ENCODE measurements at places on chromosomes 1 and 21.

DNA sequence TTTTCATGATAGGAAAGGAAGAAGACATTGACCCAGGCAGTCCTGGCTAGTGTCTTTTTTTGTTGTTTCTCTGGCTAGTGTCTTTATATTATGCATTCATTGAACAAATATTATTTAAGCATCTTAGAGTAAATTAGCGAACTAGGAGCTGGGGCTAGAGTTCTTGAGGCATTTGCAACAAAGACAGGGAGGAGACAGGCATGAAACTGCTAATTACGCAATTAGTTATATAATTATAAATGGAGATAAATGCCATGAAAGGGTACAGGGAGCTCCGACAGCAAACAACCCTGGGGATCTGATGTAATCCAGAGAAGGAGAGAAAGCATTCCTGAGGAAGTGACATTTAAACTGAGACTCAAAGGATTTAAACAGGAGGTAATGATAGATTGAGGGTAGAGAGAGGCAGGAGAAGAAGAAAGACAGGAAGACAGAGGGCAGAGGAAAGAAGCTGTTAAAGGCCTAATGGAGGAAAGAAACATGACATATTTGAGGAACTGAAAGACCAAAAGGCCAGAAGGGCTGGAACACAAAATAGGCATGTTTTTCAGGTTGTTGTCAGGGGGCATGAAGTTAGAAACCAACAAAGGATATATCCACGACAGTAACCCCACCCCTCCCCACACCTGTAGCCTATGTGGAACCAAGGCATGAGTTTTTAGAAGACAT, 99.5 kb upstream of the GJB5 start:
- DNase-seq, result no peak

- DNase-seq, result no peak
Observed at GRCh38 chr21:28135646-28136045, 857.0 kb downstream of the LTN1 start.

- DNase-seq, result no peak
Observed at GRCh38 chr1:2451741-2452140, 24.3 kb upstream of the PLCH2 start.

GRCh38 chr1:234779160-234779538, 169.2 kb upstream of the IRF2BP2 start:
- no peak for DNase-seq

GRCh38 chr1:245045087-245045881, 109.5 kb upstream of the KIF26B start:
- no peak for DNase-seq

GRCh38 chr21:29787361-29787909, 152.4 kb downstream of the GRIK1 start:
- DNase-seq, result no peak

All from GM12892 (cell line).